ENCODE measurements at places on chromosomes 2 and 18.

DNA sequence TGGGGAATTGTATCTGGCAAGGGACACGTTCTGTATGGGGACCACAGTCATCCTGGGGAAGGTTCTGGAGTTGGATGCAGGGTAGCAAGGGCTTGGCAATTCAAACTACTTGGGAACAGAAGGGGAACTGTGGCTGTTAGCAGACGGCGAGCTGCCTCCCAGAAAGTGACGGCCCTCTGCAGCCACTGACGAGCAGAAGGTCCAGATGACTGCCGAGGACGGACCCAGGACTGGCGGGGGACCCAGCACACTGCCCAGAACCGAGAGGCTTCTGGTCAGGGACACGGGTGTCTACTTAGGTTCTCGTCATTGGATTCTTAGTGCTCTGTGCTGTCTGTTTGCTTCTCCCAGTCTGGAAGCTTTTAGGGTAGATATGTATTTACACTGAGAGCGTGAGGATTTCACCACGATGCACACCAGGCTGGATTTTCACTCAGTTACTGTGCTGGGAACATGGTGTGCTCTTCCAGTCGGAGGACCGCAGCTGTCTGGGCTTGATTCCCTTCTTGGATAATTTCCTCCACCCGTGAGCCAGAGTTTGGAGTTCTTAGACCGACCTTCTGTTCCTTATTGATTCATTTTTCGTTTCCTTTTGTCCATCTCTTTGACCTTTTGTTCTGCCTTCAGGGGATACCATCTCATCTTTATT is 13.4 kb downstream of the GPR35 start:
- no peak for DNase-seq

DNA sequence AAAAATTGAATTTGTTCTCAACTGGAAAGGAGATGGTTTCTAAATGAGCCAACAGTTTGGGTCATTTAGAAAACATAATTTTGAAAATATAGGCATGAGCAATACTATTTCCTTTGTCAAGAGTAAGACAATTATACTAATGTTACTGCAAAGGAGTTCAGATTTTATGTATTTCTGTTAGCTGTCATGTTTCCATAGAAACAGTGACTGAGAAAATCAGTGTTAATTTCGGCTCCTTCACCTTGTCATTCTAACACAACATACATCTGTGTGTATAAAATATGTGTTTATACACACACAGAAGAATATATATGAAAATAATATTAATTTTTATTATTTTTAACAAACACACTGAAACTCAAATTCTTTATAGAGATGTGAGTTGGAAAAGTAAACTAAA is 178.0 kb upstream of the SPHKAP start:
- no peak for DNase-seq

GRCh38 chr18:43130716-43131260 is 15.3 kb upstream of the RIT2 start:
- no peak for DNase-seq

- no peak for DNase-seq
Measured at GRCh38 chr2:117723888-117724434, 90.5 kb upstream of the DDX18 start.

DNA sequence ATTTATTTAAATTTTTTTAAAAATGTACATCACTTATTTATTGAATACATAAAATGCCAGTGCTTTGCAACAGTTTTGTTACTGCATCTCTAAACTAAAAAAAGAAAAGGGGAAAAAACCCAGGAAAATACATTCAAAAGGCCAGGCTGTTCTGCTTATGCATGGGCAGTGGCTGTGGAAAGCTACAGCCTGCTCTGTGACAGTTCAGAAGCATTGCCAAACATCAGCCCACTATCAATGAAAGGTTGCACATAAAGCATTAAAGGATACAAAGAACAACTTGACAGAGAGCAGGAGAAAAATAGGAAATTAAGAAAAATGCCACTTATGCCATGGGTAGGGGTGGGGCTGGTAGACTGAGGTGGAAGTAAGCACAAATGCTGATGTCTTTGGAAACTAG is 128.2 kb downstream of the FIGN start:
- DNase-seq = no peak

DNA sequence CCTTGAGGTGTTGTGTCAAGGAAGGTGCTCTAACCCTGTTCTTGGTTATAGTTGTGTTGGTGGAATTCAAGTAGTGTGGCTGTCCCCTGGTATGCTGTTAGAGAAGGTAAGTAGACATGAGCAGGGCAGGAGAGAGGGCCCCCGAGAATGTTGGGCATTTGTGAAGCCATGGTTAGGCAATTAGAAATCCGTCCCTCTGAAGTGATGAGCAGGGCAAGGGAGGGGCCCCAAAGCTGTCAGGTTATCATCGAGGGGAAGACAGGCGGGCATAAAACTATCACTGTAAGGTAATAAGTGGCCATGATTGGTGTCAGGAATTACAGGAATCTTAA is 5.2 kb downstream of the XRCC5 start:
- no peak for DNase-seq

DNA sequence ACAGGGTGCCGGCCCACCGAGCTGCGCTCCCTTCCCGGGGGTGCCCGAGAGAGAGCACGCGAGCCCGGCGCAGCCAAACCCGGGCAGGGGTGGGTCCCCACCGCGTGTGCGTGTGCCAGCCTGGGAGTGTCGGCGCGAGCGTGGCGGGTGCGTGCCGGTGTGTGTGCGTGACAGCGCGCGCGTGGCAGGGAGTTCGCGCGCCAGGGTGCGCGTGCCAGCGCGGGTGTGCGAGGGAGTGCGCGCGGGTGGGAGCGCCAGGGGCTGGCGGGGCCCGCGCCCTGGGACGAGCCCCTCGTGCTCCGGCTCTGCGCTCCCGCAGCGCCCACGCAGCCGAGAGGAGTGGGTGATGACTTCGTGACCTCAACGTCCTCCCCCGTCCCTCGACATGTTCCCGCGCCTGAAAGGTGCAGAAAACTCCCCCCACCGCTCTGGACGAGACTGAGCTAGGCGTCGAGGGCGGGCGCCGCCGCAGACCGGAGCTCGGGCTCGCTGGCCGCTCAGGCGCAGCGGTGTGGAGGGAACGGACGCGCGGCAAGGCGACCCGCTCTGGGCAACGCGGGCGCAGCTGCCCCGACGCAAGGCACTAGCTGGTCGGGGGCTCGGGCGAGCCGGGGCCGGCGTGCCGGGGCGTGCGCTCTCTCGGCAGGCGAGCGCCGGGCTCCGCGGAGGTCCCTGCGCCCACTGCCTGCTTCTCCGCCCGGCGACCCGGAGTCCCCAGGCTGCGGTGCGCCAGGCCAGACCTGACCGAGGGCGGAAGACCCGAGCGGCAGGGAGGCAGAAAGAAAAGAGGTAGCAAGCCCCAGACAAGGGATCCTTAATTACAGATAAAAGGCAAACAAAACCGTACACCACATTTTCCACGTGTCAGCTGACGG is 582.8 kb downstream of the ZEB2 start:
- no peak for DNase-seq

GRCh38 chr2:27296481-27296880 is 11.8 kb downstream of the UCN start:
- no peak for DNase-seq

- no peak for DNase-seq
Measured at GRCh38 chr2:179528576-179529069, 264.0 kb upstream of the SESTD1 start.

DNA sequence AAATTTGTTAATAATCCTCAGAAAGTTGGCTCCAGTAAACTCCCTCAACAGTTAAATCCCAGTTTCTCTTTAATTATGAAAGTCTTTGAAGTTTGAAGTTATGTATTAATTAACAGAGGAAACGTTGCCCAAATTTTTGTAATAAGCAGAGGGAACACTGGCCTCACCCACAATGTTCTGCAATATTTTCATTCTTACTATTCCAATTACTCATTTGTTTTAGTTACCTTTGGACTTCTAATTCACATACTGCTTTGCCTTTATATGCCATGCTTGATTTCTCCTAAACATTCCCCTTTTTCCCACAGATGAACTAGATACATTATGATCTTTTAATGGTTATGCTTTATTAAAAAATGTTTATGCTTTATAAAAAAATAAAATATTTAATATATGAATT is 61.3 kb downstream of the RELCH start:
- no peak for DNase-seq

DNA sequence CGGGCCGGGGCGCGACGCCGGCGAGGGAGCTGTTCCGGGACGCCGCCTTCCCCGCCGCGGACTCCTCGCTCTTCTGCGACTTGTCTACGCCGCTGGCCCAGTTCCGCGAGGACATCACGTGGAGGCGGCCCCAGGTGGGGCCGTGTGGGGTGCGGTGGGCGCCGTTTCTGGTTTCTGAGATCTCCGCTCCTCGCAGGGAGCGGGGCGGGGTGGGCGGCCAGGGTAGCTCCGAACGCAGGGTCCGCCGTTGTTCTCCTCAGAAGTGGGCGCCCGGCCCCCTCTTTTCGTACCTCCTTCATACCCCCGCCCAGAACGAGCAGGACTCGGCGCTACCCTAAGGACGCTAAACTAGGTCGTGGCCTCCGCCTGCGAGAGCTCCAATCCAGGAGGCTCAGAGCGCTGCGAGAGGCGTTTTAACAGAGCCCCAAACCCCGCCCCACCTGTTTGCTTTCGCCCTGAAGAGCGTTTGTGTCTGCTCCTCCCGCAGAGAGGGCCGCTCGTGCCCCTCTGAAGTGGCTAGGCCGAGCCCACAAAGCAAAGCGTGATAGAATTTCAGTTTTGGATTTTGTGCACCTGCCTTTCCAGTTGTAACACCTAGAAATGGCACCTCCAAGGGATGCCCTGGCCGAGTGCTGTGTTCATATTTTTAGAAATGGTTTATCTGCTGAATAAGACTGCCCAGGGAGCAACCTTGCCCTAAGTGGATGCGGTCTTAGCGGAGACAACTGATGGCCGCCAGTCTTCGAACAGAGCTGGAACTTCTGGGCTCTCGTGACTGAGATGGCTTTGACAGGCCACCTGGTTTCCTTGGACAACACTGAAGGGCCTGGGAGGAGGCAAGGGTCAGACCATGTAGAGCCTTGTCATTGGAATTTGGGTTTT is 626 bp downstream of the CAPN10 start:
- DNase-seq = no peak

DNA sequence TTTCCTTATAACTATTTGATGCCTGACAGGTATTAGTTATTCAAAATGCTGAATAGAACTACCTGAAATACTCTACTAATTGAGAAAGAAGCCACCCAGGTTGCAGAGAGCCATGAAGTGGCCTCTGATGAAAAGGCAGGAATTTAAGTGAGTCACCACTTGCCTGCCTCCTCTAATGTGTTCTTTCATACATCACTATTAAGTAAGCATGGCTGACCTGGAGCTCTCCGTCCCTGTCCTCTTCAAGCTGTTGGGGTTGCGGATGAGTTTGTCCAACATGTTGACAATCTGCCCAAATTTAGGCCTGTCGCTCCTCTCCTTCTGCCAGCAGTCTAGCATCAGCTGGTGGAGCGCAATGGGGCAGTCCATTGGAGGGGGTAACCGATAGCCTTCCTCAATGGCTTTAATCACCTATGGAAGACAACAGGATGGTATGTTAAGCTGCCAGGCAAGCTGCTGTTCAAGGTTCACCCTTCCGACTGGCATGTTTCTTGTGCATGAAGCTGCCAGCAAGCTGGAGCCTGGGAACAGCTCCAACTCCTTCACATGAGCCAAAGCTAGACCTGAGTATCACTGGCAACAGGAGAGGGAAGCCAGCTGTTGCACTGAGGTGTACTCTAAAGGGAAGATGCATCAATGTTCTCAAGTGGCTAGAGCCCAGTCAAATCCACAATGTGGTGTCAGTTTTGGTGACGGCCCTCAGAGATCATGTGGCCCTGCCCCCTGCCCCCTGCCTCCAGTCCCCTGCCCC is 142.2 kb downstream of the EPHA4 start:
- no peak for DNase-seq

GRCh38 chr2:45283764-45284620 is 274.7 kb upstream of the SIX2 start:
- DNase-seq = no peak

DNA sequence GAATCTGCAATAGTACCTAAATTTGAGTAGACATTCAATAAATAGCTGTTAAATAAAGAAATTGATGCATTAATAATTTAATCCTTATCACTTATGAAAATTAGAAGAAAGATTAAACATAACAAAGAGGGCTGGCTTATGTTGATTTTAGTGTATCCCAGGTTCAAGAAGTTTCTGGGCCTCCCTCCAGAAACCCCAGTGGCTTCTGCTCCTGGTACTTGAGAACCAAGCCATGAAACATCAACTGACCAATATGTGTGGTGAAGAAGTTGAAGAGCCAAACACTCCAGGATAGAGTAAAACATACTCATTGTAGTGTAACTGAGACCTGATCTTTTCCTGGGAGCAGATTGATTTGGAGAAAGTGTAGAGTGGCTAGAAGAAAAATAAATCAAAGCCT is 1465.7 kb upstream of the PIK3C3 start:
- no peak for DNase-seq

DNA sequence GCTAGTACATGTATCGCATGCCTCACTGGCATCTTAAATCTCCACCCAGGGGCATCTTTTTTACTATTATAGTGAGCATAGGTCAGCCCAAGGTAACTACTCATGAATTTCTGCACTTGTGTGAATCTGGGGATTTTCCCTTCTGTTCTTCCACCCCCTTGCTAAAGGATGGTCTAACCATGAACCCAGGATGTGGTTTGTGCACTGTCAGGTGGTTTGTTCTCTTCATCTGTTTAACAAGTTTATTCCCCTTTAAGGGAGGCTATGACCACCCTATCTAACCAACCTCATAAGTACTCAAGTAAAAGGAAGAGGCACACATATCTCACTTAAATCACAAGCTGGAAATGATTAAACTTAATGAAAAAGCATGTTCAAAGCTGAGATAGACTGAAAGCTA is 243.0 kb downstream of the RPRM start:
- no peak for DNase-seq

DNA sequence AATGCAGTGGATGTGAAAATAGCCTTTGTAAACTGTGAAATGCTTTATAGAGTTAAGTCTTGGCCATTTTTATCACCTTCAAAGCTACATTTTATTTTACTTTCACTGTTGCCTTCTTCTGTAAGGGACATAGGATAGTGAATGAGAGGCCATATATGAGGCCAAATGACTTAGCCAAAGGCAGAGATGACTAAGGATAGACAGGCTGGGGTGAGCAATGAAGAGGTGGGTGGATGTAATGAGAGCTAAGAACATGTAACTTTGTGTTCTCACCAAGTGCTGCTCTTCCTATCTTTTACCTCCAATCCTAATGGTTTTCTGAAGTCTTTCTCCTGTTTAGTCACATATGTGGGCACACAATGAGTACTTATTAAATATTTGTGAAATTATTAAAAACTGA is 101.9 kb downstream of the MBD5 start:
- DNase-seq = no peak

- no peak for DNase-seq
Measured at GRCh38 chr2:189849550-189849949, 65.3 kb downstream of the PMS1 start.

- DNase-seq = no peak
Measured at GRCh38 chr2:174108579-174108978, 139.8 kb downstream of the OLA1 start.

DNA sequence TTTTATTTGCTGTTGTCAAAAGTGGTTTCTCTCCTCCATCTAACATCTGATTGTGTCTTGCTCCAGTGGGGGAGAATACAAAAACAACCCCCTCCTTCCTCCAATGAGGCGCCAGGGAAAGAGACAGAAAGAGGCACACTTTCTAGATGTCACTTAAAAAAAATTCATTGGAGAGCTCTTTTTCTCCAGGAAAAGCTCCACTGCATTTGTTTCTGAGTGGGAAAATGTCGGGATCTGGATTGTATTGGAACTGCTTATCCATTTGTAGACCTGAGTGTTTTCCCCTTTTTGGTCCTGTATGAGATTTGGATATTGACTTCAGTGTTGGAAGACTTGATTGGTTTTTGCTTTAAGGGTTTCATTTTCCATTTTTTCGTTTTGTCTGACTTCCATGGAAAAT is 995 bp downstream of the MBD5 start:
- no peak for DNase-seq

All from stimulated activated CD8-positive, alpha-beta memory T cell treated with anti-CD3 and anti-CD28 coated beads, Interleukin-4, amount 100 ng/mL, for 1 hour (primary cell).